ENCODE measurements at places on chromosomes 2 and 18.

- no peak for DNase-seq
Observed at GRCh38 chr2:172084395-172084644, 987 bp upstream of the DLX1 start.

GRCh38 chr2:6008186-6008585 is 316.0 kb downstream of the SOX11 start:
- DNase-seq: no peak

DNA sequence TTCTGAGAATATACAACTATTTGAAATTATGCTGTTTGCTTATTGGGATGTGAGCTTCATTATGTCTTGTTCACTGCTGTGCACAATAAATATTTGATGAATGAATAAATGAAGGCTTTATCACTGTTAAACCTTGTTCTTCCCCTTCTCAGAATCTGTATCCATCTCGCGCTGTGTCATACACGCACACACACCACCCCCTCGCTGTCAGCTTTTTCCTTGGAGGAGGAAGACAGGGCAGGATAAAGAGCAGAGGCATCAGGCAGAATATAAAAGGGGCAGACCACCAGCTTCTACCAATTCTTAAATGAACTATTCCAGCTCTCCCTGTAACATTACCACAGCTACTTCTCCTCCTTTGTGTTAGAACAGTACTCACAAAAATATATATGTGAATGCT is 75.0 kb downstream of the CD226 start:
- DNase-seq: no peak

DNA sequence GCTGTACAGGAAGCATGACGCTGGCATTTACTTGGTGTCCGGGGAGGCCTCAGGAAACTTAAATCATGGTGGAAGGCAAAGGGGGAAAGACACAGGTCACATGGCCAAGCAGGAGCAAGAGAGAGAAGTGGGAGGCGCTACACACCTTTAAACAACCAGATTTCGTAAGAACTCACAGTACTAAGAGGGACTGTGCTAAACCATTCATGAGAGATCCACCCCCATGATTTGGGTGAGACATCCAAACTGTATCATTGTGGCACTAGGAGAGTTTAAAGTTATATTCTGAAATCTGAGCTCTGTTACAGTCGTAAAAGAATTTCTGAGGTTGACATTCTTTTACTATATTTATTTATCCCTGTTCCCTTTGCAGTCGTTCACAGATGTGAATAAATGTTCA is 116.6 kb downstream of the ICA1L start:
- no peak for DNase-seq

- DNase-seq: no peak
Observed at GRCh38 chr18:56166914-56167313, 471.5 kb downstream of the TXNL1 start.

DNA sequence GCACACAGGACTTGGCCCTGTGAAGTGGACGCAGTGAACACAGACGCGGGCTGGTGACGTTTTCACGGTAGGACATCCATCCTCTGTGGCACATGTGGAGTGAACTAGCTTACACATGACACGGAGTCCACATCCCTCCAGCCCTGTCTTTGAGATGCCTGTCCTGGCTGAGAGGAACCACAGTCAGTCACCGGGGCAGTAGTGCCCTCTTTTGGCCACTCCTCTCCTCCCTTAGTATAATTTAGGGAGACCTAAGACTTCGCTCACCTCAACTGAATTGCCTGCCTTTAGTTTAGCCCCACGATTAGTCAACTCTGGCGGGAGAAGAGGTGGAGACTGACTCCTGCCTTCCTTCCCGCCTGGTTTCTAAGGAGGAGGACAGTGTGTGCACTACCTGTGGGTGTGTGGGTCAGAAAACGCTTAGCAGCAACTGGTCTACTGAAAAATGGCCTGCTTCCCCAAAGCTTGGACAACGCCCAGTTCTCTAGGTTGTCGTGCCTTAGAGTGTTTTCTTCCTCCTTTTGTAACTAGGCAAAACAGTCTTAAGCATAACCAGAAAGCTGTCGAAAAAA is 70.6 kb downstream of the MBP start:
- DNase-seq: no peak

DNA sequence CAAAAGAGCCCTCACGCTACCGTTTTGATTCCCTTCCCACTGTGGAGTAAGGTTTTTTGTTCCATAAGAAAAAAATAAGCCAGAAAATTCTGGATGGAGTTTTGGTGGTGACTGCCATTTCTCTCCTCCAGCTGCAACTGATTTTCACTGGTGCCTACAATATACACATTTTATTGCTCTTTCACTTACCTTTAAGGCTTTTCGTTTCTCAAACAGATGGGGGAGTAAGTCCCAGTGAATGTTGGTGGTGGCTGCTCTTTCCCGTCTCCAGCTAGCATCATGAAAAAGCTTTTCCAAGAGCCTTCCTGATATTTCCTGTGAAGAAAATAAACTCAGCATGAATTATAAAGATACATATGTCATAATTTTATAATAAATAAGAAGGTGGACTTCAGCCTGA is 932.5 kb upstream of the PIK3C3 start:
- no peak for DNase-seq

DNA sequence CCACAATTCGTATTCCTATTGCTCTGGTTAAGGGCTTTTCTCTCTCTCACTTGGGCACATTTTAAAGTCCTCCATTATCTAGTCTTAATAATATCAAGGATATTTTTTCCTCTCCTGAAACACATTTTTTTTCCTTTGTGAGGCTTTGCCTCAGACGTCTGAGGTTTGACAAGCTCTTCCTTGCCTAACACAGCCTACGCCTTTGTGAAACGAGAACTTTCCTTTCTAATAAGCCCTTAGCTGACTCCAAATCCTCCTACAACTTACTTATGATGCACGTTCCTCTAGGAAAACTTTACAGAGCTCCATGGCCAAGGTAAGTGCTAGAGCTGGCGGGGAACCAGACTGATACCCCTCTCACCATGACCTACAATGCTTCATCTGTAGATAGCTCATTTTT is 841.5 kb downstream of the SOCS6 start:
- no peak for DNase-seq

- no peak for DNase-seq
Observed at GRCh38 chr18:61894751-61895524, 2.1 kb upstream of the RNF152 start.

DNA sequence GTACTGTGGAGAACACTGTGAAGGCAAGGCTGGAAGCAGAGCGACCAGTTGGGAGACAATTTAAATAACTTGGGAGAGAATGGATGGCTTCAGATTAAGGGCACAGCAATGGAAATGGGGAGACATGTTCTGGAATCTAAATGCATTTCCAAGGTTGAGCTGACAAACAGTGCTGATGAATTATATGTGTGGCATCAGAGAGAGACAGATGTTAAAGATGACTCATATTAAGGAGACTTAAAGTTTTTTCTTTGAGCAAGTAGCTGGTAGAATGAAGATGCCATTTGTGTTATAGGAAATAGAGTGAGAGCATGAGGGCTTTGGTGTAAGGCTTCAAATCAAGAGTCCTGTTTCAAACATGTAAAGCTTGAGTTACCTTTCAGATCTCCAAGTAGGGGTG is 441.8 kb downstream of the SETBP1 start:
- no peak for DNase-seq

GRCh38 chr2:120682654-120683053 is 53.0 kb upstream of the GLI2 start:
- no peak for DNase-seq

GRCh38 chr18:77369644-77370043 is 120.0 kb downstream of the GALR1 start:
- no peak for DNase-seq

DNA sequence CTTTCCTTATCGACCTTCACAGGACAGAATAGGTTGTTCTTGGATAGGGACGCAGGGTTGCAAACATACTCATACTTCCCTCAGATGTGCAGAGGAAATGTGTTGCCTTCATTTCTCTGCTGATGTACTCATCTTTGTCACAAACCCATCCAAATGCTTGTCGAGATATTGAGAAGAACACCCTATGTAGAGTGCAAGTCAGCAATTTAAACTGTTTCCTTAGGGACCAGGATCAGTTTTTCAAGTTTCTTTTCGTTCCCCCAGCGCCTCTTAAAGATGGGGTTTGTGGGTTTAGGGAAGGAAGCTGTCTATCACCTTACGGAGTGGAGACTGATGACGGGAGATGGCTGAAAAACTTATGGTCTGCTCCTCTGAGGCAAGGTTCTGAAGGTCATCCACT is 474.2 kb downstream of the EPHA4 start:
- DNase-seq: no peak

DNA sequence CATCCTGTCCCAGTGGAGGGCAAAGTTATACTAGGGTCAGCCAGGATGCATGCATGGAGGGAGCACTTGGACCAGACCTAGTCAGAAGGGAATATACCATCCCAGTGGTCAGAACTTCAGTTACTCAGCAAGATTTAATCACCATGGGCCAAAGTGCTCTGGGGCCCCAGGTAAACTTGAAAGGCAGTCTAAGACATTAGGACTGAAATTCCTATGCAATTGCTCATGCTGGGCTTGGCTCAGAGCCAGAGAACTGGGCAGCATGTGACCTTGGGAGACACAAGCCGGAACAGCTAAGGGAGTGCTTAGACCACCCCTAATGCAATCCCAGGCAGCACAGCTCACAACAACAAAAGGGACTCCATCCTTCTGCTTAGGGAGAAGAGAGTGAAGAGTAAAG is 401.3 kb downstream of the KCNJ3 start:
- DNase-seq: no peak

GRCh38 chr2:219637842-219638185 is 10.4 kb downstream of the SLC4A3 start:
- DNase-seq: no peak

DNA sequence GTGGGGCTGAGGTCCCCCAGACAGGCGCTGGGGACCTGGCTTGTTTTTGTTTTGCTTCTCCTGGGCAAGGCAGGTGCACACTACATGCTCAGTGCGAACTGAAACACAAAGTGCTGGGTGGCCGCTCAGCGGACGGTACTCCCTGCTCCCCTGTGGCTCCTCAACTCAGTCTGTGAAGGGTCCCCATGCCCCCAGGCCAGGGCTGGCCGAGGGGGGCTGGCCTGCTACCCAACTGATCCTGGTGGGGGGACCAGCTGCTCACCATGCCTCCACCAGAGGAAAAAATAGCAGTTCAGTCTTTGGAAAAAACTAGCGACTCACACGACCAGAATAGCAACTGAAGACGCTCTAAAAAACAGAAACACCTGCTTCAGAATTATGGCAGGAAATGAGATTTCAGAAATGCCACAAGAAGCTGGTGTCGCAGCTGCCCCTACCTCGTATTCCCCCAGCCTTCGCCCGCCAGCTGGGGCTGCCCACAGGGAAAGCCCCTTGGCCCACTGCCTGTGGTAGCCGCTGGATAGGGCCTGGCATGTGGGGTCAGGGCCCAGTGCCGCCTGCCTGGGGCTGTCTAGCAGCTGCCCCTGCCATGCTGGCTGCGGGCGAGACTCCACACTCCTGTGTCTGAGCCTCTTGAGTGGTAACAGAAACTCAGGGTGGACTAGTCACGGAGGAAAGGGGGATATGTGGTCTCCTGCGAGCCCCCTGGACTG is 43.7 kb downstream of the MEX3C start:
- peak; percentile 72 for DNase-seq

- no peak for DNase-seq
Observed at GRCh38 chr2:220509966-220510365, 882.5 kb downstream of the SLC4A3 start.

DNA sequence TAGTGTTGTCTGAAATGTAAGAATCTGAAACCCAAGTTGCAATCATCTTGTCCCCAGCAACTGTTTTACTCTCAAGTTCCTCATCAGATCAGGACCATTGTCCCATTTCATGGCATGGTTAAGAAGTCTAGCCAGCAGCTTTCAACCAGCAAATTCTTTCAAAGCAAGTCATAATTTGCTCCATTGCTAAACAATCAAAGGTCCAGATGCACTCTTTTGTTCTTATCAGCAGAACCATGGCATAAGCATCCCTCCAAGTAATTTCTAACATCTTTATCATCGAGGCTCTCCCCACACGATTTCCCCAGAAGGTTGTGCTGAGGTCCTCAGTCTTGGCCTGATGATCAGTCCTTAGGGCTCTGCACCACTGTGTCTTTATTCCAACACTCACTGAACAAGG is 67.5 kb upstream of the APCDD1 start:
- DNase-seq: no peak

GRCh38 chr2:112588611-112589045 is 4.2 kb downstream of the CHCHD5 start:
- DNase-seq: peak; percentile 50

GRCh38 chr2:40967451-40967850 is 515.6 kb upstream of the SLC8A1 start:
- no peak for DNase-seq

DNA sequence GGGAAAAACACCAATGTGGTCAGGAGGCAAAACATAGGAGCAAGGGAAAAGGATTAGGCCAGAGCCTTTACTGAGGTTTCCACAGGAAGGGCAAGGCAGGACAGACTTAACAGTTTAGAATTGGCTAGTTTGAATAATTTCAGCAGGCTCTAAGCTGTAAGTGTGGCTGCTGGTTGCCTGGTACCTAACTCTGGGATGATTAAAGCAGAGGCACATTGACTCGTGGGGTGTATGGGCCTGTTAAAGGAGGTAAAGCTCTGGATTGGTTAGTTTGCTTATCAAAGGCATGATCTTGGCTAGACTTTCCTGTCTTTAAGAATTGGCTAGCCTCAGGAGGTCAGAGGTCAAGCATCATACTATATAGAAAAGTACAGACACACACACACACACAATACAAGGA is 132.6 kb downstream of the SPAG16 start:
- DNase-seq: no peak

DNA sequence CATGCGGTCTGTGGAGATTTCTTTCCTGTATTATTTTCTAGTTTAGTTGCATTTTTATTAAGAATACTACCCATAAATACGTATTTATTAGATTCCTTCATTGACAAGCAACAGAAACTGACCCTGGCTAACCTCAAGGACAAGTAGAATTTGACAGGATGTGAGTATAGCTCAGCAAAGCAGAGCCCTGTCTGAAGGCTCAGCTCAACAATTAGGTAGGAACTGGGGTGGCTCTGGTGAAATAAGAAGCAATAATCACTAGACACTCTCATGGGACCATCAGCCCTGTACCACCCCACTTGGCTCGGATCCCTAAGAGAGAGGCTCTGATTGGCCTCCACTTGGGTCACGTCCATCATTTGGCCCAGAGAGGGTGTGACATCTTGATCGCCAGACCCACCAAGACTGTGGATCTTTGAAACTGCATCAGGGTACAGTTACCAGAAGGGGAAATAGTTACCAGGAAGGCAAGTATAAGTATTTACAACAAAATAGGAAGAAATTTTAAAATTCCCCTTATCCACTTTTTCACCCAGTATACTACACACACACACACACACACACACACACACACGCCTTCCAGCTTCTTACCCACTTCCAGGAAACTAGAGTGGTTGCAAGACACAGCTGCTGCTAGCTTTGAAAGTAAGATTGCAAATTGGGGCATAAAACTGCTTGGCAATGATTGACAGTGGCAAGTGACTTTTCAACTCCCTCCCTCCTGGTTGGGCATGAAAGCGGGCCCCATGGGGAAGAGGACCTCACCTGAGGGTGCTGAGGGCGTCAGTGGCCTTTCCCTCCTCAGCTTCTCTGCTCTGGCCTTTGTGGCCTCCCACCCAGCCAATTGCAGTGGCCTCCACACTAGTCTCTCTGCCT is 41.8 kb downstream of the KCTD18 start:
- DNase-seq: no peak

GRCh38 chr2:227796045-227796711 is 17.5 kb upstream of the CCL20 start:
- no peak for DNase-seq

Measured in femur (tissue), 1 donor.